ENCODE measurements at places on chromosomes 3 and 15.

DNA sequence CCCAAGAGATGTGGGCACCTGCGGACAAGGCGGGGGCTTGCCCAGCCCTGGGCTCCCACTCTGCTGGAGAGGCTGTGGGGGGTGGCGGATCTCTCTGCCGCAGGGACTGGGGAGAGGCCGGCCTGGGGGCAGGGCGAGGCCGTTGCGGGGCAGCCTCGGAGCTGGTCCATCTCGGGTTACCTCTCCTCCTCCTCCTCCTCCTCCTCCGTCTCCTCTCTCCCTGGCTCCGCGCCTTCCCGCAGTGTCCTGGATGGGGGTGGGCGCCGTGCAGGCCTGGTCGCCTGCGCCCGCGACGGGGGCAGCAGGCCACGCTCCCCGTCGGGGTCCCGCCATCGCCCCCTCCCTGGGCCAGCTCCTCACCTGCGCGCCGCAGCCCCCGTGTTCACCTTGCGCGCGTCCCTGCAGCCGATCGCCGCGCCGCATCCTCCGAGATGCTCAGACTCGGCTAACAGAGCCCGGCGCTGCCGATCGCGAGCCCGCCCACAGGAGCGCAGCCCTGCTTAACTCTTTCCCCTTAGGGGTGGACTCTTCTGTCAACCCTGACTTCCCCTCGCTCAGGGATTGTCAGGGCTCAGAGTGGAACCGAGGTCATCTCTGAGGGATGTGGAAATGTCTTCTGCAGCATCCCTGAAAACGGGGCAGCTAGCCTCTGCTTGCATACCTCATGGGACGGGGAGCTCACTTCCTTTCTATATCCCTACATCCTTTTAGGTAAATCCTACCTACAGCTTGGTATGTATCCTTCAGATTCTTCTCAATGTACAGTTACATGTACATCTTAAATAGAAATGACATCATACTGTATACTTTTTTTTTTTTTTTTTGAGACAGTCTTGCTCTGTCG lies at the start of gene PRRT3:
TSS of gene PRRT3 (minus strand) at position 447 of the 844 bp plus-strand sequence. CDS start 2,293 bp downstream, outside the sequence.
- DNase-seq: no peak

GRCh38 chr3:189144645-189145044 lies 27.1 kb upstream of the TPRG1 start:
- no peak for DNase-seq

GRCh38 chr3:42853056-42853455 lies 22.6 kb downstream of the CYP8B1 start:
- DNase-seq: no peak

- DNase-seq: no peak
Measured at GRCh38 chr15:61915640-61916039, 144.6 kb downstream of the VPS13C start.

GRCh38 chr3:139388821-139389551 lies 461 bp downstream of the COPB2 start:
- DNase-seq: no peak

DNA sequence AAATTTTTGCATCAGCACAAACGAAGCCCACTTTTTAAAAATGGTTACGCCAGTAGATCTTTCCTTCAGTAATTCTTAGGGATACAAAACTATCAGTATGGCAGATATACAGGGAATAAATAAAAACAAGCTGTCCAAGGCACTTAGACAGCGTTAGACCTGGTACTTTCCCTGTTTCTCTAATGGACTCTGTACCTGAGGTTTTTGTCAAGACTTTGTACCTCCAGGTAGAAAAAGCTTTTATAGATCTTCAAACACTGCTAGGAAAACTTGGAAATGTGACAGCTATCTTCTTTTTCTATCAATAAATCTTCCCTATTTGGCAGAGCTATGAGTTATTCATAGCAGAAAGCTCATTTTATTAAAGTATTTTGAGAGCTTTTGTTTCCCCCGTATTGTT lies 477.8 kb downstream of the MAGI1 start:
- DNase-seq: no peak

- peak; percentile 3 for DNase-seq
Measured at GRCh38 chr3:67083277-67083676, 85.2 kb downstream of the KBTBD8 start.

GRCh38 chr15:93233710-93234109 lies 144.7 kb upstream of the RGMA start:
- no peak for DNase-seq

DNA sequence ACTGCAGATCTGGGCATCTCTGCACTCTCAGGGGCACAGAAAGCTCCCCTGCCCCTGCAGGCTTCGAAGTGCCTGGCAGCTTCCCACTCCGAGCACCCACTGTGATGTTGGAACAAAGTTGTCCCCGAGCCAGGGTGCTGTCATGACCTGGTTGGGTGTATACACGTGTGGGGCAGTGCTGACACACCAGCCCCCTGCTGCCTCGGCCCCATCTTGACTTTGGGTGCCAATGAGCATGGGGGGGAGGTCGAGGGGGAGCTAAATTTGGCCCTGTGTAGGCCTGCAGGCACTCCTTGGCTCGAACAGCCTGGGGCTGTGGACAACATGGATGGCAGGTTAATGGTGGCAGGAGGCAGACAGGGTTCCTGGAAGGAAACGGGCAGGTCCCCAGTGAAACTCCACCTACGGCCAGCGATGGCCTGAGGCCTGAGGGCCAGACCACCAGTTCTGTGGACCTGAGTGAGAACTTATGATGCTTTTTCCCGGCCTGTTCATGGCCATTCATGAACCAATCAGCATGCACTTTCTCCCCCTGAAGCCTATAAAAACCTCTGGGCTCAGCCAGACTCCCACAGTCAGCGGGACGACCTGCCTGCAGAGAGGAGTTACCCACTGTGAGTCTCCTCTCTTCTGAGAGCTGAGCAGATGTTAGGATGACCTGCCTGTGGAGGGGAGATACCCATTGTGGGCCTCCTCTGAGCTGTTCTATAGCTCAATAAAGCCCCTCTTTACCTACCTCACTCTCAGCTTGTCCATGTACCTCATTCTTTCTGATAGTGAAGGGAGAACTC lies 1029.1 kb upstream of the GBE1 start:
- DNase-seq: no peak

DNA sequence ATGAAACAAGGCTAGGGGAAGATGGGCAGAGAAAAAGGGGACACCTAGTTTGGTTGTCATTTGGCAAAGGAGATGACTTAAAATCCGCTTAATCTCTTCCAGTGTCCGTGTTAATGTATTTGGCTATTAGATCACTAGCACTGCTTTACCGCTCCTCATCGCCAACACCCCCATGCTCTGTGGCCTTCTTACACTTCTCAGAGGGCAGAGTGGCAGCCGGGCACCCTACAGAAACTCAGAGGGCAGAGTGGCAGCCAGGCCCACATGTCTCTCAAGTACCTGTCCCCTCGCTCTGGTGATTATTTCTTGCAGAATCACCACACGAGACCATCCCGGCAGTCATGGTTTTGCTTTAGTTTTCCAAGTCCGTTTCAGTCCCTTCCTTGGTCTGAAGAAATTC lies 39.6 kb downstream of the DNASE1L3 start:
- DNase-seq: no peak

DNA sequence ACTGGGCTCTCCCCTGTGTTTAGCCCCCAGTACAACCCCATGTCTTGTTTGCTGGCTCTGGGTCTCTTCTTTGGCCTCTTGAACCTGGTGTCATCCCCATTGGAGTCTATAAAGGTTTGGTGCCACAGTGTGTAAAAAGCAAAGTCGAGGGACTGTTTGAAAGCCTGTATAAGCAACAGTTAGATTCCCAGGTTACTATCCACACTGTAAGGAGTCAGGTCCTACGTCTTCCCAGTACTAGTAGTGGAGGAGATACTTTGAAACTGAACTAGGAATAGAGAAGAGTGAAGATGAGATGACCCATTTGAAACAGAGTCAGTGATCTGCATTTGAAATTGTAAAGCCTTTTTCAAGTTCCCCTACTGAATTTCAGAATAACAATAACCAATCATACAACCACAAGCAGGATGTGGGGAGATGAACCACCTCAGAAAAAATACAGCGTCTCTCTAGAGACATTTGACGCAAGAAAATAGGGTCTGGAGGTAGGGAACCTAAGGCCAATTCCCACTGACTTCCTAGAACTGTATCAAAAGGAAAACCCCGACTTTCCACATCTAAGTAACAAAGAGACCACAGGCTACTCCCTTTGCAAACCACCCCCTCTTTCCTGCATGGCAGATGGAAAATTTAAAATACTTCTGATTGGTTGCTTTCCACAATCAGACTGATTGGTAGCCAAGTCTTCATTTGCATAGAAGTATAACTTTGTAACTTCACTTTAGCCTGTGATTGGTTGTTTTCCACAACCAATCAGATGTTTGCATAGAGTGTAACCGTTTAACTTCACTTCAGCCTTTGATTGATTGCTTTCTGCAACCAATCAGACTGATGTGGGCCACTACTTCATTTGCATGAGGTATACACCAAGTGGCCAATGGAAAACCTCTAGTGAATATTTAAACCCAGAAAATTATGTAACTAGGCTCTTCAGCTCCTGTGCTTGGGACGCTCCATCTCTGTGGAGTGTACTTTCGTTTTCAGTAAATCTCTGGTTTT lies 49.9 kb upstream of the NEDD4 start:
- no peak for DNase-seq

DNA sequence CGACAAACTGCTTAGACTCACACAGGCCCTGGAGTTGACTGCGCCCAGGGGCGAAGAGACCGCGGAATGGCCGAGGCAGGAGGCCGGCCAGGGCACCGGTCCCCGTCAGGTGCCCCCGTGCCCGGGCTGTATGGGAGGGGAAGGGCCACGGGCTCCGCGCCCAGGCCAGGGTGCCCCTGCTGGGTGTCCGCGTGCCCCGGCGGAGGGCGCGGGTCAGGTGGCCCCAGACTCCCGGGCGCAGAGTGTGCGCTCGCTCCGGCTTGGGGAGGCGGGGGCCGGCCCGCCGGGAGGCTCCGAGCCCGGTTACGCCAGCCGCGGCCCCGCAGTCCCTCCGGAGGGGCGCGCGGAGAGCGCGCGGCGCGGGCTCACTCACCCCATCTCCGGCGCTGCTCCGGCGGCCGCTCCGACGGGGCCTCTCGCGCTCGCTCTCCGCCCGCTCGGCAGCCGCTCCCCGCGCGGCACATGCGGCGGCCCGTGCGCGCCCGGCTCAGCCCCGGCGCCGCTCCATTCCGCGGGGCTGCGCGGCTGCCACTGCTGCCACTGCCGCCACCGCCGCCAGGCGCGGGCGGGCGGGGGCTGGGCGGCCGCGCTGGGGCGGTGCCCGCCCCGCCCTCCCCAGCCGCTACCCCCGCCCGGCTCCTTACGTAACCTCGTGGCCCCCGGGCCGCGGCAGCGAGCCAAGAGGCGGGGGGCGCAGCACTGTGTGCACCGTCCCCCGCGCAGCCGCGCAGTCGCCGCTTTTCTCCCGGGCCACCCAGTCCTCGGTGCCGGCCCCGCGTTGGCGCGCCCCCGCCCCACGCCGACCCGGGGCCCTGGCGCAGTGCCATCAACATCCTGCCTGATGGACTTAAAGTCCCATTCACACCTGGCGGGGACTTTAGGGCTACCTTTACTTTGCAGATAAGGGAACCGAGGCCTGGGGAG lies at the start of gene HOMER2:
TSS of gene HOMER2 (minus strand) at position 563 of the 924 bp plus-strand sequence. CDS start at position 378, 185 bp downstream.
- no peak for DNase-seq

GRCh38 chr3:122230174-122230573 lies 46.7 kb downstream of the CASR start:
- no peak for DNase-seq

GRCh38 chr3:42102571-42102970 lies 11.4 kb downstream of the TRAK1 start:
- no peak for DNase-seq

GRCh38 chr3:39234651-39235050 lies 42.3 kb upstream of the XIRP1 start:
- no peak for DNase-seq

DNA sequence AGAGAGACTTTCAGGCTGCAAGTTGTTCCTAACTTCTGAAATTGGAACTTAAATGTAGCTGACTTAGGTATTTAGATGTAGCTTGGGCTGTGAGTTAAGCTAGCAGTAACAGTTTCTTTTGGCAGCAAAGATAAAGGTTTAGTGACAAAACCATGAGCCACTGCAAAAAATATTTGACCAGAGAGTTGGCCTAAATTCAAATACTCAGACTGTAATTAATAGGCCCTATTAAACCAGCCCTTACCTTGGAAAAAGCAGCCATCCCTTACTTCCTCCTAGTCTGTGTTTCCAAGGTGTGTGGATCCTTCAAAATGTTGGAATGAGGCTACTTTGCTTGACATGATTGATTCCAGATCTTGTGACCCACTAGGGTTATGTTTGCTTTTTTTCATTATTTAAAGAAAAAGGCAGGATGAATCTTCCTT lies 8.2 kb downstream of the TPM1 start:
- DNase-seq: no peak

DNA sequence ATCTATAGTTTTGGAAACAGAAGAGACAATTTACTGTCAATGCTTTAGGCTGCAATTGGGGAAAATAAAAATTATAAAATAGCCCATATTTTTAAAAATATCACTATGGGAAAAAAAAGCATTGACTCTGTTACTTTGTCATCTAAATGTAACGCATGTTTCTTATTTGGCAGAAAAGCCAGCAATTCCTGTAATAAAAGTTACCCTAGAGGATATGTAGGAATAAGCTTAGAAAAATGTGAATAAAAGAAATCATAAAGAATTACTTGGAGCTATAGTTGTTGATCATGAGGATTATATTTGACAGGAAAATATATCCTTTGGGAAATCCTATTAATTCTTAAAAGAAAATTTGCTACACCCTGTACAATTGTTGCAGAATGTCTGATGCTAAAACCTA lies 515.4 kb upstream of the IL12A start:
- no peak for DNase-seq

All from activated CD4-positive, alpha-beta T cell treated with anti-CD3 and anti-CD28 coated beads, Interleukin-2, amount 50 U/mL, for 24 hours (primary cell).